ENCODE measurements at places on chromosomes 16 and 17.
A peak's percentile ranks its signal among the peaks of the same experiment; 100 is the strongest.

DNA sequence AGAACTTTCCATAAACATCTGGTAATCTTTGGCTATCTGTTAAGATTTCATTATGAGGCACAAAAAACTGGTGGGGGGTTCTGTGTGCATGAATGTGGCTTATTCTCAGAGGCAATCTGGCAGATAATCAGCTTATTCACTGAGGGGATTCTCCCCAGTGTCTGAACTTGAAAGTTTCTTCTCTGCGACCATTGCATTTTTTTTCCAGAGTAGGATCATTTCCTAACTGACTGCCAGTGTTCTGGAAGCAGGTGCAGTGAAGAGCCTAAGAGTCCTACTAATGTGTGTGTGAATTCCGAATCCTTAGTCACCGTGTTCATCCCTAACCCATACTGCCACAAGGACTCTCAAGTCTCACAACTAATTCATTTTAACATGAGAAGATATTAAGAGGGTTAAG lies 64.9 kb upstream of the LRRC37A3 start:
- DNase-seq, result no peak

DNA sequence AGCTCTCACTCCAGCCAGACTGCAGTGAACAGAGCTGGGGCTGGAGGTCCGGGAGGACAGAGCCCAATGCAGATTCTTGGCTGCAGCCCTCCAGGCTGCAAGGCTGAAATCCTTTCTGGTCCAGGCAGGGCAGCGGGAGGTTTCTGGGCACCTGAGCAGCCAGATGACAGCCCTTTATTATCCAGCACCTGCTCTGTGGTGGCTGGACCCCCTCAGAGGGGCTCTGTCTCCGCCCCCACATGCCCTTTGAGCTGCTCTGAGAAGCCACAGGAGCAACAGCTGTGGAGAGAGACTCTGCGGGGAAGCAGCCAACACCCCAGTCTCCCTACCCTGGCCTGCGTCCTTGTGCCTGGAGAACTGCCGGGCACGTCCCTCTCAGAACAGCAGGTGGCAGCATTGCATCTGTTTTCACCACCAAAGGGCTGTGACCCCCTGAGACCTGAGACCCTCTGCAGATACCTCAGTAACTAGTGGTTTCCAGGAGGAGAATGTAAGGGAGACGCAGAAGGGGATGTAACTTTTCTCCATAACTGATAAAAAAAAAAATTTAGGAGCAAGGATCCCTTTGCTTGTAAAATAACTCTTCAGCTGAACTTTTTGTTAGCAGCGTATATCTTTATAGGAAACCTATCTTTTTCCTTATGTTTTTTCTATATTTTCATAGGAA lies 3.7 kb upstream of the CNP start:
- DNase-seq, result peak; percentile 73

DNA sequence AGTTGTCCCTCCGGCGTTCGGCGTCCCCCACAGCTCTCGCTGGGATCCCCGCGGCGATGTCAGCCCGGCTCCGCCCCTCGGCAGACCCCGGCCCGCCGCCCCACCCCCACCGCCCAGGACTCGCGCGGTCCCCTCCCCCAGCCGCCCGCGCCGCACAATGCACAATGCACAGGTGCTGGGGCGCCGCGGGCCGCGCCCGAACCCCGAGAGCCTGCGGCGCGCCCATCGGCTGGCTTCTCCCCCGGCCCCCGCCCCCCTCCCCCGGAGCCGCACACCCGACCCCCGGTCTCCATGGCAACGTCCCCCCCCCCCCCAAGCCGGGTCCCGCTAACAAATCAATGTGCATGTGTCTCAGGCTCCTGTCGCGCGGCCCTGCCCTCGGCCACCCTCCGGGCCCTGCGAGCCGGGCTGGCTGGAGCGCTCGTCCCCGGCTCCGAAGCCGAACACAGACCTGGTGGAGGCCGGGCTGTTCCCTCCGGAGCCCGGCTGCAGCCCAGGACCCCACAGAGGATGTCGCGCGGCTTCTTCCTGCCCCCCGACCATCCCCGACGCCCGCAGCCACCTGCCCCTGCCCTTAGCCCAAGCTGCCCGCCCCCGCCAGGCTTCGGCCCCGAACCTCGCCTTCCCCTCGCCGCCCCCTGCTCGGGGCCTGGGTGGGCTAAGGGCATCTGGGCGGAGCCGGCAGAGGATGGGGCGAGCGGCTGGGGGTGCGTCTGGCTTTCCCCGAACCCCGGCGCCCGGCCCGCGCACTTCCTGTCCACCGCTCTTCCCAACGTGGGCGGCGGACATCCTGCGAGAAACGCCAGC lies 818 bp upstream of the CBX8 start:
- peak; percentile 22 for DNase-seq

- DNase-seq, result no peak
These were observed 6.4 kb downstream of the CACNG5 start for GRCh38 chr17:66841328-66841727.

- DNase-seq, result no peak
These were observed 32.2 kb downstream of the DRC3 start for GRCh38 chr17:18004884-18005305.

- no peak for DNase-seq
These were observed 1.7 kb upstream of the LASP1 start for GRCh38 chr17:38867968-38868816.

GRCh38 chr16:29663807-29664090 lies 702 bp downstream of the SPN start:
- no peak for DNase-seq

- DNase-seq, result no peak
These were observed 12.8 kb downstream of the G6PC3 start for GRCh38 chr17:44083250-44083849.

DNA sequence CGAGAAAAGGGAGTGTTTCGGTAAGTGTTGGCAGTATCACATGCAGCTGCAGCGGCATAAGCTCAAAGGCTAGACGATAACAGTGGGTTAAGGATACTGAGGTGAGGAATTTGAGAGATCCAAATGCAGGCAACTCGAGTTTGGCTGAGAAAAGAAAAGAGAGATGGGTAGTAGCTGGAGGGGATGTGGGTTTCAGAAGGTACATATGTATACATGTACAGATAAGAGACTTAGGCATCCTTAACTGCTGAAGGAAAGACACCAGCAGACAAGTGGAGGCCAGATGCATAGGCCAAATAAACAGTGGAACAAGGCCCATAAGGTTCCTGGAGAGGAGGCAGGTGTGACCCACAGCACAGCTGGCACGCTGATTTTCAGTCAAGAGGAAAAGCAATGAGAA lies 86.6 kb upstream of the NETO2 start:
- no peak for DNase-seq

DNA sequence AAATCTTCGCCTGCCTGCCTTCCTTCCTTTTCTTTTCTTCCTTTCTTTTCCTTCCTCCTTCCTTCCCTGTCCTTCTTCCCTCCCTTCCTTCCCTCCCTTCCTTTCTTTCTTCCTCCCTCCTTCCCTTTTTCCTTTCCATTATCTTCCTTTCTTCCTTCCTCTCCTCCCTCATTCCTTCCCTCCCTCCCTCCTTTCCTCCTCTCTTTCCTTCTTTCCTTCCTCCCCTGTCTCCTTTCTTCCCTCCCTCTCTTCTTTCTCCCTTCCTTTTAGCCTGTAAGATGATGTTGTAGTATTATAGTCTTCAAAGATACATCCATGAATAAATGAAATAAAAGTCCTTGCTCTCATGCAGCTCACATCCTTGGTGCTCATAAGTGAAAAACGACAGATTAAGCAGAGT lies 539.3 kb downstream of the RBFOX1 start:
- no peak for DNase-seq

DNA sequence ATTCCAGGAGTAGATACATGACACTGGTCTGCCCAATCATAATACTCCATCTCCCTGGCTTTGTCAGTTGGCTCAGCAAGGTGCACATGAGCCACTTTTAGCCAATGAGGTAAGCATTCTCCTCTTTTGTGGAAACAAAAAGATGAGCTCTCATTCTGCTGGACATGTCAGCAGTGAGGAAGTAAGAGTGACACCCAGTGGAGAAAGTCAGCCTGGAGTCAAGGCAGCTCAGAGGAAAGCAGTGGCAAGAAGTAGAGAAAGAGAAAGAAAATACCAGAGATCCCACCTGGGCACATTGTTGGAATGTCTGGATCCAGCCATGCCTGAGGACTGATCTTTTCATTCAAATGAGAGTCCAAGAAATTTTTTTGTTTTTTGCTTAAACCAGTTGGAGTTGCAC lies 496.9 kb upstream of the C16orf82 start:
- no peak for DNase-seq

DNA sequence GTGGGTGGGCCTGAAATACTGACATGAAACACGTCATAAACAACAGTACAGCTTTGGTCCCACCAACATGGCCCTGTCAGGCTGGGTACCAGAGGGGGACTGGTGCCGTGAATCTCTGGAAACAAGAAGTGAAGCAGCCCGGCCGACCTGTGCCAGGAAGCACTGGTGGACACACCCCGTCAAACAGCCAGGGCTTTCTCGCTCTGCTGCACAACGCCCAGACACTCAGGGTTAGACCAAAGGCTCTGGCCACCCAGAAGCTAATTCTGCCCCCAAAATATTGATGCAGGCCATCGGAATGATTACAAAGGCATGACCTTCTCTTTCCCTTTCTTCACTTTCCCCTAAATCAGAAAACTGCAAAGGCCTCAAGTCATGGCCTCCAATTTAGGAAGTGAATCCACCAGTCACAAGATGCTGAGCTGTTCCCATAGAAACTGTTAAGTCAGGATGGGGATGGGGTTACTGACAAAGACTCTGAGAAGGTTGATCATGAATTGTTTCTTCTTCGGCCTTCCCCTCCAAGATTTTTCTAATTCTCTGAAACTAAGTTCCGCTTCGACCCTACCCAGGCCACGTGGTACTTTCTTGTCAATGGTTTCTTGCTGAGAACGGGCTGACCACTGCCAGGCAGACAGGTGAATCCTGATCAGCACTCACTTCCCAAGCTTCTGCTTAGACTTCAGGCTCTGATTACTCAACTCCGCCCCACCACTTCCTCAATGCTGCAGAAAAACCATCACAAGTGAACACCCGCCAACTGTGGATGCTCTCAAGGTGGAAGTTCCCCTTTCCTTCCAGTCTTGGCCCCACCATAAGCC lies 6.7 kb downstream of the PITPNA start:
- DNase-seq, result no peak

DNA sequence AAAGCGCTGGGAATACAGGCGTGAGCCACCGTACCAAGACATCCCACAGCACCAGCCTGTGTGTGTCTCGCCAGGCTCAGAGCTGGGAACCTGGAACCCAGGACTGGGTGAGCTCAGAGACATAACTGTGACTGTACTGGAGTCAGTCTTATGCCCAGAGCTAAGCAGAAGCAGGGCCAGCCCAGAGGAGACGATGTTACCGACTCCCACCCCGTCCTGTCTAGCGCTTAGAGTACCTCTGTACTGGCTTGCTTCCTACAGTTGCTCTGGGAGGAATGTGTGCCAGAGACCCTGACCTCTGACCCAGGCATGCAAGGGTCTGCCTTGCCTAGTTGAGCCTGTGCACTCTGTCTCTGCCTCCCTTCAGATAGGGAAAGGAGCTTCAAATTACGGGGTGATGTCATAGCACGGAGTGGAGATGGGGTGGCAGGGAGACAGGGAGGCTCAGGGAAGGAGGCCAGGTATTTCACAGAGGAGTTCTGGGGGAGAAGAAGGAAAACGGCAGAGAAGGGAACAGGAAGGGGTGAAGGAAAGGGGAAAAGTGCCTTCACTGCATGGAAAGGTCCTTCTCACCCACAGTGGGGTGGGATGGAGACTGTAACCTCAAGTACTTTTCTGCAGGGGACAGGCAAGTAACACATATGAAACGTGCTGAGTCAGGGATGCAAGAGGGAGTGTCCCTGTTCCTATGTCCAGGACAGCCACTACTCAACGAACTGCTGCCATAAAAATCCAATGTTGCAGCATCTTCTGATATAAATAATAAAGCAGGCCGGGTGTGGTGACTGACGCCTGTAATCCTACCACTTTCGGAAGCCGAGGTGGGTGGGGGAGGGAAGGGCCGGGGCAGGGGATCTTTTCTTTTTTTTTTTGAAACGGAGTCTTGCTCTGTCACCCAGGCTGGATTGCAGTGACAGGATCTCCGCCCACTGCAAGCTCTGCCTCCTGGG lies 5.8 kb upstream of the ARMC5 start:
- DNase-seq, result no peak

DNA sequence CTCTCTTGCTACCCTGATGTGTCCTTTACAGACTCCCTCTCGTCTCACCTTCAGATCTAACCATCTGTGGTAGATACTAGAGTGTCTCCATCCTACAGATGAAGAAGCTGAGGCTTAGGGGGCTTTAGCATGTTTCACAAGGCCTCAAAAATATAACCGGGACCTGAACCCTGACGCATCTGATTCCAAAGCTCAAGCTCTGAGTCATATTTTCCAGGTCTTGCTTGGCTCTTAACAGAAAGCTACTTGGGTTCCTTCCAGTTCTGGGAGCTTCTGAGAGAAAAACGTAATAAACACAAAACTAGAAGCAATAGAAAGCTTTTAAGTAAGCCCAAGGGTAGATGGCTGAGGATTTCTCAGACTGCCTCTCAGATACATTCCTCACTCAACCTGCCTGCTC lies 224.3 kb upstream of the EEF2KMT start:
- DNase-seq, result no peak

All from activated CD8-positive, alpha-beta memory T cell treated with anti-CD3 and anti-CD28 coated beads, Interleukin-2, amount 50 U/mL, for 4 hours (primary cell).